ENCODE measurements at places on chromosomes 1 and 21. TPM values are rescaled to one million over a fixed set of nuclear protein-coding genes. Genes with fewer than 3 reads are reported as not detected.

RPE65 gene
- not detected for total RNA-seq

OLFML3 gene
- total RNA-seq = 5.9 TPM

CD164L2 gene
- total RNA-seq = not detected

TMEM200B gene
- 3.3 TPM for total RNA-seq

DNA sequence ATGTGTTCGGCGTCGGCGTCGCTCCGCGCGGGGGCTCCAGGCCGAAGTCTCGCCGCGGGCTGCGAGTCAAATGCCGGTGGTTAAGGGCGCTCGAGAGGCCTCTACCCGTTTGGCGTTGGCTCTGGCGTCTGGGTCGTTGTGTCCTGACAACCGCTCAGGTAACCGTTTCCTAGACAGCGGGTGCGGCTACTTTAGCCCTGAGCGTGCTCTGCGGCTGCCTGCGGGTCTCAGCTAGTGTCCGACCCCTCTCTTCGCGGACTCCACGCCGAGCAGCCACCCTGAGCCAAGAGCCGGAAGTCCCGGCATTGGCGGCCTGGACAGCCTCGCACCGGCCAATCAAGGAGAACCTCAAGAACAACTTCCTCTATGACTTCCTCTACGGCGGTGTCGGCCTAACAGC is 173.4 kb downstream of the SETD4 start:
- DNase-seq = no peak

GRCh38 chr21:43805275-43805800 is 16.0 kb downstream of the RRP1 start:
- no peak for DNase-seq

DNA sequence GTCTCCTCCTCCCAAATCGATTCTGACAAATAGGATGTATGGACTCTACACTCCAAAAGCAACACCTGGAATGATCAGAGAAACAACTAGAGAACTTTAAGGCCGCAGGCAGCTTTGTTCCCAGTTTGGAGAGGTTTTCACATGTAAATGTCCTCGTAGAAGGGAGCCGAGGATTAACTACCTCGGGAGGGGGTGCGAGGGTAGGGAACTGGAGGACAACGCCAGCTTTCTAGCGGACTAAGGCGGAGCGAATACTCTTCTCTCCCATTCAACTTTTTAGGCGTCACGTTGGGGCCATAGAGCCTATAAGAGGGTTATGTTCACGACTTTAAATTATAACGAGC is 1.2 kb downstream of the SCAF4 start:
- DNase-seq = no peak

- no peak for DNase-seq
Measured at GRCh38 chr1:112110031-112110430, 120.6 kb upstream of the KCND3 start.

DNA sequence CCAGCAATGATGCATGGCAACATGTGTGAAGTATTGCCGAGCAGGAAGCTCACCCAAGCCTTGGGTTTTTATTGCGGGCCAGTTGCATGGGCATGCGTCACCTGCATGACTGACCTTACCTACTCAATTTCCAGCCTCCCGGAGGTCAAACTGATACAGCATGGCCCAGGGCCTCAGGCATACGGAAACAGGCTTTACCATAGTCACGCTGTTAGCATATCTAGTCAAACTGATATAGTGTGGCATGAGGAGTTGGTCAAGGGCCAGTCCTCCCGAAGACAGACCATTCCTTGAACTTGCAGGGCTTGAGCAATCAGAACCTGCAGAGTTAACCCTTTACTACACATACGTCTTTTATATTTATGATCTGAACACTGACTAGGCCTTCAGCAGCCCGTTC is 6.4 kb upstream of the DUSP12 start:
- no peak for DNase-seq

DNA sequence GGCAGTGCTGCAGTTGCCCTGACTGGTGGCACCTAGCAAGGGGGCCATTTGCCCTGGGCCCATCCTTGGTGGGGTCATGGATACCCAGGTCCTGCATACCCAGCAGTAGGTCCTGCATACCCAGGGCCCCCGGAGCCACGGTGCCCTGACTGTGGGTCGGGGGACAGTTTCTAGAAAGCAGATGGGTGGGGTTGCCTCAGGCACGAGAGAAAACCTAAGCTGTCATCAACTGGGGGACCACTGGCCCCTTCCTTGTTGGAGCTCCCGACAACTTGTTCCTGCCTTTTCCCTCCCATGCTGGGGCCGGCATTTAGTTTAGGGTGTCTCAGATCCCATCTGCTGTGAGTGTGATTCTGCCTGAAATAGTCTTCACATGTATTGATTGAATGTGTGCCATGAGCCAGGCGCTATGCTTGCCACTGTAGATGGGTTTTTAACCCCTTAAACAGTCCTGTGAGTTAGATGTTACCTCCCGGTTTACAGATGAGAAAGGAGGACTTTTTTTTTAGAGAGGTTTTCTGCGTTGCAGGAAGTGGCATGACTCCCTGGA is 15.6 kb downstream of the SPSB1 start:
- DNase-seq = no peak

DNA sequence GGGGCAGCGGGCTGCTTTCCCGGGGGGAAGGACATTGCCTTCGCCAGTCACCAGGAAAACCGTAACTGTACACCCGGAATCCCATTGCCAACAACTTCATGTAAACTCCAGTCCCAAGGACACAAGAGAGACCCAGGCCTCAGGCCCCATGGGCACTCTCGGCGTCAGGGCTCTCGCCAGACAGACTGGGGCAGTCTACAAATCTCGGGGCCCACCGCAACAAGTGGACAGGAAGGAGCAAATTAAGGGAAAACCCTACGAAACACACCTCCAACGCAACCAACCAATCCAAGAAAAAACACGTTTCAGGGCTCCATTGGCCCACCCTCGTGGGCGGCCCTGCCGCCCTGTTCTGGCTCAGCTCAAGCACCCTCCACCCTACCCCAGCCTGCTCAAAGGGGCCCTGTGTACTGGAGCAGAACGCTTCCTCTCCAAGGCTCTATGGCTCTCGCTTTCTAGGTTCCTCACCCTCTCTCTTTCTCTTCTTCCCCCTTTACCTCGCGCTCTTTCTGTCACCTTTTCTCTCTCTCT is 4.6 kb upstream of the ZNF678 start:
- no peak for DNase-seq

- DNase-seq = no peak
Measured at GRCh38 chr1:154943649-154944400, 7.3 kb upstream of the PMVK start.

DNA sequence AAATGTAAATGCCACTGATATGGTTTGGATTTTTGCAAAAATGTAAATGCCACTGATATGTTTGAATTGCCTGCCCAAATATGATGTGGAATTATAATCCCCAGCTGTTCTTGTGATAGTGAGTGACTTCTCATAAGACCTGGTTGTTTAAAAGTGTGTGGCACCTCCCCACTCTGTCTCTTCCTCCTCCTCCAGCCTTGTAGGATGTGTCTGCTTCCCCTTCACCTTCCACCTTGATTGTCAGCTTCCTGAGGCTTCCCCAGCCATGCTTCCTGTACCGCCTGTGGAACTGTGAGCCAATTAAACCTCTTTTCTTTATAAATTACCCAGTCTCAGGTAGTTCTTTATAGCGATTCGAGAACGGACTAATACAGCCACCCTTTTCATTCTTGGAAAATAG is 1.3 kb upstream of the CCT8 start:
- DNase-seq = no peak

- no peak for DNase-seq
Measured at GRCh38 chr1:66598670-66599069, 64.7 kb downstream of the SGIP1 start.

DNA sequence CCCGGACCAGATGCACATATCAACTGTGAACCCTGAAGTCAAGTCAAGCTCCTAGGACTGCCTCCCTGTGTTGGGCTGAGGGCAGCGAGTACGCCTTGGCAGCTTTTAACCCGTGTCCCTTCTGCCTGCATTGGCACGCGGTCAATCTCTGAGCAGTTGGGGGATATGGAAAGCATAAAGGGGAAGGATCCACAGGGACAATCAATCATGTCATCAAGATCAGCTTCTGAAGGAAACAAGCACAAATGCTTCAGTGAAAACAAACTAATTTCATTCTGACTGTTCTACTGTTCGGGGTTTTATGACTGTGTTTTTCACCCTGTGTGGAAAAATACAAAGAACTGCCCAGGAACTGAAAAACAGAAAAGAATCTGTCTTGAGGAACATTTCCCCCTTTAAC is 106.2 kb downstream of the RUNX1 start:
- no peak for DNase-seq

DNA sequence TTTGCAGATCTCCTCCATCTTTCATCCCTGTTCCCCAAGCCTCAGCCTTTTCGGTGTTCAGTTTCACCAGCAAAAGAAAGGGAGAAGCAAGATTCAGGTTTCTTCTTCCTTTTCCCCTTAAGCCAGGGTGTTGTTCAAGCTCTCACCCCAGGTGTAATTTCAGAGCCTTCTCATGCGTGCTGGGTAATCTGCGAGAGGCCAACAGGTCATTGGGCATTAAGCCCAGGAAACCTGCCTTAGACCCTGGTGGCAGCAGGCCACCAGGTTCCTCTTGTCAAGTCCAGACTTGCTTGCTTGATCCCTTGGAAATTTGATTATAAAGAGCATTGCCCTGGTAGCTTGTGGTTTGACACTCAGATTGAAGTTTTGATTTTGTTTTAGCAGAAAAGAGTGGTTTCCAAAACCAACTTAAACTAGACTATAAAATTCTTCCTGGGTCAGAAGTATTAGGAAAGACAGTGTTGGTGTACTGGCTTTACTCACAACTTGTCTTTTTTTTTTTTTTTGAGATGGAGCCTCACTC is 6.9 kb downstream of the AKR1A1 start:
- DNase-seq = peak; percentile 41

- no peak for DNase-seq
Measured at GRCh38 chr1:198641966-198642668, 3.3 kb downstream of the PTPRC start.

GRCh38 chr21:23452384-23453083 is 2154.7 kb downstream of the MRPL39 start:
- no peak for DNase-seq

DNA sequence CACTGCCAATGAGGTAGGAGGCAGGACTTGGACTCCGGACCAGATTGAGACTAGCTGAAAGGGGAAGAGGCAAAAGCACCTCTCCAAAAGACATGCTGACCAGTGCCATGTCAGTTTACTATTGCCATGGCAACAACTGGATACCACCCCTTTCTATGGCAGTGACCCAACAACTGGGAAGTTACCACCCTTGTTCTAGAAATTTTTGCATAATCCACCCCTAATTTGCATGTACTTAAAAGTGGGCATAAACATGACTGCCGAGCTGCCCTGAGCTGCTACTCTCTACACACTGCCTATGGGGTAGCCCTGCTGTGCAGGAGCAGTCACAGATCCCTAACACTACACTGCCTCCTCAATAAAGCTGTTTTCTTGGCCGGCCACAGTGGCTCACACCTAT is 19.0 kb upstream of the SLC6A9 start:
- no peak for DNase-seq

- no peak for DNase-seq
Measured at GRCh38 chr1:3389093-3389833, 65.2 kb upstream of the ARHGEF16 start.

- no peak for DNase-seq
Measured at GRCh38 chr1:235408503-235408960, 41.3 kb downstream of the TBCE start.
